ENCODE measurements at places on chromosomes 12 and 14.
A peak's percentile ranks its signal among the peaks of the same experiment; 100 is the strongest.

- DNase-seq, result peak; percentile 21
Measured at GRCh38 chr12:47686645-47687240, 19.1 kb downstream of the RPAP3 start.

GRCh38 chr14:53064475-53064874 lies 88.6 kb downstream of the DDHD1 start:
- DNase-seq, result no peak

DNA sequence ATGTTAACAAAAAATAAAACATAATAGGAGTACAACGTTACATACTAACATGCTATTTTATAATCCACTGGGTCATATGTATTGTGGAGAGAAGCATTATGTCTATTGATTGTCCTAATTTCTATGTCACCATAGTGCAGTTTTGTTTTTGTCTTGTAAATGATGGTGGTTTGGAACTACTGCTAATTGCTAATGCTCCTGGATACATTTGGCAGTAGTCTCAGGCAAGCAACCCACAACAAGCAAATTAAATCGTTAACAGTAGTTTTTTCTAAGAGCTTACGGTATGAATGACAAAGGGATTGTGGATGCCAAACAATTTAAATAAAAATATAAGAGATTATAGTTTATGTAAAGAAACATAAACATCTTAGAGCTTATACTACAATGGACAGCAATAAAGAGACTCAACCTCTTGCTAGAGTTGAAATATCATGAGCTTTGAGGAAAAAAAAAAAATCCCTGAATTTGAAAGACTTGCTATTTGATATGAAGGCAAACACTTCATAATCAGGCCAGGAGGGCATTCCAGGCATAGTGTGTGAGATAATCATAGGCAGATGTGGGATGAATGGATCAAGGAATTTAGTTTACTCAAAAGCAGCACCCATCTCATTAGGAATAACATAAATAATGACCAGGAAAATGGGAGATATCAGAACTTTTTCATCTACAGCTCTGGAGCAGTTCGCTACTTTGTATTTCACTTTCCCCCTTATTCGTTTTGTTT lies 181.3 kb downstream of the CCDC59 start:
- no peak for DNase-seq

DNA sequence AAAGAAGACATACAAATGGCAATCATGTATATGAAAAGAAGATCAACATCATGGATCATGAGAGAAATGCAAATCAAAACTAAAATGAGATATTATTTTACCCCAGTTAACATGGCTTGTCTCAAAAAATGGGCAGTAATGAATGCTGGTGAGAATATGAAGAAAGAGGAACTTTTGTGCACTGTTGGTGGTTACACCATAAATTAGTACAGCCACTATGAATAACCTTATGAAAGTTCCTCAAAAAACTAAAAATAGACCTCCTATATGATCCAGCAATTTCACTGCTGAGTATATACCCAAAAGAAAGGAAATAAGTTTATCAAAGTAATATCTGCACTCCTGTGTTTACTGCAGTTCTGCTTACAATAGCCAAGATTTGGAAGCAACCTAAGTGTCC lies 151.7 kb downstream of the PDZRN4 start:
- no peak for DNase-seq

DNA sequence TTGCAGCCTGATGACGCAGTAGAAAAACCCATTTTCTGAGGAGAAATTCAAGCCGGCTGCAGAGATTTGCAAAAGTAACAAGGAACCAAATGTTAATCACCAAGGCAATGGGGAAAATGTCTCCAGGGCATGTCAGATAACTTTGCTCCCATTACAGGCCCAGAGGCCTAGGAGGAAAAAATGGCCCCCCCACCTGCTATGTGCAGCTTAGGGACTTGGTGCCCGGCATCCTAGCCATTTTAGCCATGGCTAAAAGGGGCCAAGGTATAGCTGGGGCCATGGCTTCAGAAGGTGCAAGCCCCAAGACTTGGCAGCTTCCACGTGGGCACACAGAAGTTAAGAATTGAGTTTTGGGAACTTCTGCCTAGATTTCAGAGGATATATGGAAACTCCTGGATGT lies 351.9 kb downstream of the RGS6 start:
- DNase-seq, result no peak

GRCh38 chr12:90166671-90167070 lies 458.0 kb upstream of the ATP2B1 start:
- no peak for DNase-seq

- DNase-seq, result no peak
Measured at GRCh38 chr12:108581311-108582227, 16.3 kb downstream of the TMEM119 start.

GRCh38 chr14:70665448-70666360 lies 24.0 kb downstream of the TTC9 start:
- DNase-seq, result no peak

GRCh38 chr14:94021001-94021400 lies 5.1 kb upstream of the OTUB2 start:
- peak; percentile 50 for DNase-seq

GRCh38 chr12:2366711-2367110 lies 313.9 kb downstream of the CACNA1C start:
- DNase-seq, result no peak

GRCh38 chr12:72267974-72268373 lies 4.2 kb upstream of the TRHDE start:
- no peak for DNase-seq

DNA sequence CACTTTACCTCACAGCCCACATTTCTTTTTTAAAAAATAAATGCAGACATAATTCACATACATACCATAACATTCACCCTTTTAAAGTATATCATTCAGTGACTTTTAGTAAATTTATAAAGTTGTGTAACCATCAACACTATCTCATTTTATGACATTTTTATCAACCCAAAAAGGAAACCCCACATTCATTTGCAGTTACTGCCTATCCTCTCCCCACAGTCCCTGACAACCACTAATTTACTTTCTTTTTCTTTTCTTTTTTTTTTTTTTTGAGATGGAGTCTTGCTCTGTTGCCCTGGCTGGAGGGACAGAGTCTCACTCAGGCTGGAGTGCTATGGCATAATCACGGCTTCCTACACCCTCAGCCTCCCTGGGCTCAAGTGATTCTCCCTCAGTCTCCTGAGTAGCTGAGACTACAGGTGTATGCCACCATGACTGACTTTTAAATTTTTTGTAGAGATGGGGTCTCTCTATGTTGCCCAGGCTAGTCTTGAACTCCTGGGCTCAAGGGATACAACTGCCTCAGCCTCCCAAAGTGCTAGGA lies 1.5 kb upstream of the EP400 start:
- no peak for DNase-seq

DNA sequence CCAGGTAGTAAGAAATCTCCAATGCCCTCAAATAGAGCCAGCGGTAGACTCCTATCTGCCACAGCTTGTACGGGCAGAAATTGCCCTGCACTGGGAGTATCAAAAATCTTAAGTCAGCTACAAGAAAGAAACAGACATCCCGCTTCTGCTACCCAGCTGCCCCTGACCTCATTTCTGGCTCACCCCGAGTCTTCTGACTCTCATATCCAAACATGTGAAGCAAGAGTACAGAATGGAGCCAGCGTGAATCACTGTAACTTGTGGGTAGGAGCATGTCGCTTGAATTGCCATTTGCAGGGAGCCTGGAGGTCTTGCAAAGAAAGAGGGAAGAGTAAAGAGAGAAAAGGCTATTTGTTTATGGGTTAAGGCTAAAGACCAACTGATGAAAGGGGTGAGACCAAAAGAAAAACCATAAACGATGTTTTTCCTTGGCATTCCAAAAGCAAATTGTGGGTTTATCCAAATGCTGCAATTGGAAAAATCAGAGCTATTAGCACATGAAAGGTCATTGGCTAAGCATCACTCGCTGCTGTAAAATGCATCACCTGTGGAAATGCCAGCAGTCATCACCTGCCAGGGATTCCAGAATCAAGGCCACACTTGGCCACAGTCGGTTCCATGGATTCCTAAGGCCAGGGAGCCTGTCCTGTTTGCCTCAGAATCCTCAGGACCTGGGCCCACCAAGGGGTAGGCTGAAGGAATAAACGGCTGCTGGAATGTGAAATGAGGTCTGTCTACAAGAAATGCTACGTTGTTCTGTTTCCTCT lies 86.6 kb downstream of the FOXN3 start:
- DNase-seq, result peak; percentile 58

DNA sequence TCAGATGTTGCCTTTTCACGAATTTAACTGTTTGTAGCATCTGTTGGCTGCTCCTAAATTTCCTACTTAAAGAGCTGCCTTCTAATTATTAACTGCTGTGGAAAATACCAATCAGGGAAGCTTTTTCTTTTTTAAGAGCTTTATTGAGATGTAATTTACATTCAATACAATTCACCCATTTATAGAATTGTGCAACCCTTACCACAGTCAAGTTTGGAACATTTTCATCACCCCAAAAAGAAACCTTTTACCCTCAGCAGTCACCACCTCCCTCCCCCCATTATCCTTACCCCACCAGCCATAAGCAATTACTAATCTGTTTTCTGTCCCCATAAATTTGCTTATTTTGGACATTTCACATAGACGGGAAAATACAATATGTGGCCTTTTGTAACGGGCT lies 1.4 kb downstream of the PCNX4 start:
- no peak for DNase-seq

Data from foreskin melanocyte (primary cell).